ENCODE measurements at places on chromosomes 1 and 21.

GRCh38 chr1:189429610-189430009 is 1048.1 kb downstream of the BRINP3 start:
- DNase-seq, result no peak

GRCh38 chr1:17191990-17192242 is 13.0 kb upstream of the PADI1 start:
- peak; percentile 8 for DNase-seq

- DNase-seq, result no peak
Measured at GRCh38 chr1:165138960-165139359, 217.6 kb downstream of the LMX1A start.

- DNase-seq, result peak; percentile 46
Measured at GRCh38 chr1:5941671-5942070, 50.6 kb downstream of the NPHP4 start.

GRCh38 chr1:6602669-6603237 is at the start of gene KLHL21:
KLHL21 (minus strand) TSS chr1:6602869; CDS start chr1:6602817, 52 bp downstream.
- peak; percentile 91 for DNase-seq

GRCh38 chr1:198143797-198144196 is 13.0 kb upstream of the NEK7 start:
- no peak for DNase-seq

GRCh38 chr1:12343823-12344487 is 114.1 kb downstream of the VPS13D start:
- DNase-seq, result no peak

GRCh38 chr1:172401892-172402291 is 18.6 kb upstream of the C1orf105 start:
- no peak for DNase-seq

- DNase-seq, result no peak
Measured at GRCh38 chr1:23395154-23395724, 25.6 kb upstream of the ZNF436 start.

DNA sequence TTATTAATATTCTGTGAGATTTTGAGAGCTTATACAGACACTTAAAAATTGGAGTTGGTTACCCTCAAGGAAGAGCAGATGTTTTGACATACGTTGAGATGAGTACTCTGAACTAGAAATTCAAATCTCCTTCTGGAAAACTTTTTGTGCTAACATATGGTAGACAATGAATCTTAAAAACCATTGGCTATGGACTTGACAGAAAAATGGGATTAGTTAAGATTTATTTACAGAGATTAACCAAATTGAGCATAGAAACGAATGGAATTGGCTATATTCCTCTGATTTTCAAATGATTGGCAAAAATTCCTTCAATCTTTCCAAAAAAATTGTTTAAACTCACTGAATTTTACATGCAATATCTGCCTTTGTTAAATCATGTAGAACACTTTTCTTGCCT is 1392.9 kb downstream of the BRINP3 start:
- DNase-seq, result no peak

DNA sequence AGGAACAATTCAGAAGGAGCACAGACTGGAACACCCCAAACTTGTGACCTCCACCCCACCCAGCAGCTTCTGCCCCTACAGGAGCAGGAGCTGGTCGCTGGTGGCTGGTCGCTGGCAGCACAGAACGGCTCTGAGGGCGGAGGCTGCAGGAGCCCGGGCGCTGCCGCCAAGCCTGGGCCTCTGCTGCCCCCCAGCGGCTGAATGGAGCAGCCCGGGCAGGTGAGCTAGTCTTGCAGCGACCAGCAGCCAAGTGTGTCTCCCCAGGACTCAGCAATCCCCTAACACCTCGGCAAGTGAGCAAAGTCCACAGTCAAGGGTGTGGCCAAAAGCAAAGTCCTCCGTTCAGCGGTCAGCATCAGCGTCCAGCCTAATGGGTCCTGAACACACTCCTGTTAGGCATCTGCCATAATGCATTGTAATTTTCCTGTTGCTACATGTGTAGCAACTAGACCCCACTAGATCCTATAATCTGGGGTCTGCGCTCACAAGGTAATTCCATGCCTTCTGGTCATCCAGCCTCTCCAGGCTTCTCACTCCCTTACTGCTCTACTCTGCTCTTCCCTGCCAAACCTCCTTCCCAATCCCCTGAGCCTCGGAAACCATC is 12.1 kb upstream of the GJB5 start:
- DNase-seq, result peak; percentile 83

DNA sequence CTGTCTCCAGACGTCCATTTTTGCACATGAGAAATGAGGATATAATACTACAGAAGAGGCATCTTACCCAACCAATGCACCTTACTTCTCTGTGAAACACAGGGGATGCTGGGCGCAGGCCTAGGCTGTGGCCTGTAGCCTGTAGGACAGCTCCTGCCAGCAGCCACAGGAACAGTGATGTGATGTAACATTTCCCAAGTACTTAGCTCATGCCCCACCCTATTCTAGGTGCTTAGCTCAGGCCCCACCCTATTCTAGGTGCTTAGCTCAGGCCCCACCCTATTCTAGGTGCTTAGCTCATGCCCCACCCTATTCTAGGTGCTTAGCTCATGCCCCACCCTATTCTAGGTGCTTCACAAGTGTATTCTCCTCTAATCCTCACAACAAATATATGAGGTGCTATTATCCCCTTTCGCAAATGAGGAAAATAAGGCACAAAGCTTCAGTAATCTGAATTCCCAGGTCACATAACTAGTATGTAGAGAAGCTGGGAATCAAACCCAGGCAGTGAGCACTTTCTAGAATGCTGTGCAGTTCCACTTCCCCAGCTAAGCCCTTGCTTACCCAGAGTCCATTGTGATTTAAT is 4.6 kb upstream of the NAXE start:
- DNase-seq, result no peak

DNA sequence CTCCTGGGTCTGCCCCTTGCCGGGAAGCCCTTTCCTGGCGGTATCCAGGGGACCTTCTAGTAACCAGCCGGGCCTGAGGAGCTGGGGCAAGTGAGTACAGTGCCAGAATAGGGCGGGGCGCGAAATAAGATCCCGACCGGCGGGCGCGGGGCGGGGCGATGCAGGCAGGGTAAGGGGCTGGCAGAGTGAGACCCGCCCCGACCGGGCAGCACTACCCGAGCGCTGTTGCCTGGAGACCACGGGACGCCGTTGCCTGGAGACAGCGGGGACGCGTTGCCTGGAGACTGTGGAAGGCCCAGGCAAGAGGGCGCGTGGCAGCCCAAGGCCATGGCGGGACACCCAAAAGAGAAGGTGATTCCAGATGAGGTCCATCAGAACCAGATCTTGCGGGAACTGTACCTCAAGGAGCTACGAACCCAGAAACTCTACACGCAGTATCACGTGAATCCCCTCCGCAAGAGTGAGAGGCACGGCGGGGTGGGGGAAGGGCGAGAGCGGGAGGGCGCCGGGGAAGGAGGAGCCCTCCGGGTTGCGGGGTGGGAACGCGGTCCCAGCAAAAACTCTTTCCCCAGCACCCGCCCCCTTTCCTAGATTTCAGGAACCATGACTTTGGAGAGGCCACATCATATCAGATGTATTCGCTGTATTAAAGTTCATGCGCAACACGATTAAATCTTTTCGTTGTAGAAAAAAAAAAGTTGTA is 24.3 kb downstream of the EBNA1BP2 start:
- peak; percentile 87 for DNase-seq

DNA sequence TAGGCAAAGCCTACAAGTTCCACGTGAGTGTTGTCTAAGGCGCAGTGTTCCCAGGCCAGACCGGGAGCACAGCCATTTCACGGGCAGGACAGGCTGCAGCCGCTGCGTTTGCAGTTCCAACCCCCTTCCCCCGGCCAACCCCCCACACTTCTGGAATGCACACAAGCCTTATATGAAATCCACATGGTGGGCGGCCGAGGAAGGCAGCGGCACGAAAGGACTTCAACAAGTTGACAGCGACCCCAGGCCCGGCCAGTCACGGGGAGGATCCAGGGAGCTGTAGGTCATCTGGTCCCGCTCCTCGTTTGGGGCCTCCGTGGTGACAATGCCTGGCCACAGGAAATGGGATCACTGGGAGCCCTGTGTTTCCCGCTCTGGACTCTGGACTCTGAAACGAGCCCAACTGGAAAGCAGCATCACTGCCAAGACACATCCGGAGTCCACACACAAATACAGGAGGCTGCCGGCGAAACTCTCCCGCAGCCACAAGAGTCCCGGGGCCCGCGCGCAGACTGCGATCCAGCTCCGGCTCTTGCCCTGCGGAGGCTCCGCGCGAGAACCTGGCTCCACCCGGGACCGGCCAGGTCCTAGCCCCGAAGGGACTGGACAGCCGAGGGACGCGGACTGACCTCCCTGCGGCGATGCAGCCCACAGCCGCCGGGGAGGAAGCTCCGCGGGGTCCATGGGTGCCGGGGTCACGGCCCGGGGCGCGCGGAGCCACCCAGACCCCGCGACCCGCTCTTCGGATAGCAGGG is 794 bp downstream of the NID1 start:
- peak; percentile 86 for DNase-seq

- DNase-seq, result no peak
Measured at GRCh38 chr1:42830631-42831030, 13.4 kb upstream of the SVBP start.

- DNase-seq, result no peak
Measured at GRCh38 chr1:192270398-192270797, 46.4 kb upstream of the RGS21 start.
